HS-27A (cell line): ENCODE measurements at places on chromosomes 7 and 10.

DNA sequence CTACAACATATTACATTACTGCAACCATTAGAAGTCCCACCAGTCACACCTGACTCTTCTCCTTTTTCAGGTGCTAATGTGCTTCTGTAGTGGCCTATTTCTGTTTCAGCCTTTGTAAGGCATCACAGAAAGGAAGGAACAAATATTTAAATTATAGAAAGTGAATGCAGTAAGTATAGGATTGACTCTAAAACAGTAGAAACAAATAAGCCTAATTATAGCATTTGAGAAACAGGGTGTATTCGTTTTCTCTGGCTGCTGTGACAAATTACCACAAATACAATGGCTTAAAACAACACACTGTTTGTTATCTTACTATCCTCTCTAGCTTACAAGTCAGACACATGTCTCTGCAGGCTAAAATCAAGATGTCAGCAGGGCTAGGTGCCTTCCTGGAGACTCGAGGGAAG, 69.4 kb downstream of the CCSER2 start:
- no peak for DNase-seq

- DNase-seq, result peak; percentile 64
Measured at GRCh38 chr10:72567421-72567820, 58.5 kb downstream of the MICU1 start.

DNA sequence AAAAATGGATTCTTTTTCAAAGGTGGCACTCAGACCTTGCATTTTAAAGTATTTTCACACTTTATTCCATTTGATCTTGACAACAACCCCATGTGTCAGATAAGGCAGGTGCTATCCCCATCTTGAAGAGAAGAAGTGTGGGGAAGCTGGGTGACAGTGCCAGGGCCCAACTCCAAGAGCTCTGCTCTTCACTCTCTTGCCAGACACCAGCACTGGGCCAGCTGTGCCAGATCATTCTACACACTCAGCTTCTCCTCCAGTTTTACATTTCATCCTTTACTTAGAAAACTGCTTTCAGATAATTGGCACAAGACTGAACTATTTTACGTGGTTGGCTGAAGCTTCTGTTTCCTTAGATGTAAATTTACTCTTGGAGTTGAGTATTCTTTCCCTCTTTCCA, 64.4 kb downstream of the ENO4 start:
- no peak for DNase-seq

DNA sequence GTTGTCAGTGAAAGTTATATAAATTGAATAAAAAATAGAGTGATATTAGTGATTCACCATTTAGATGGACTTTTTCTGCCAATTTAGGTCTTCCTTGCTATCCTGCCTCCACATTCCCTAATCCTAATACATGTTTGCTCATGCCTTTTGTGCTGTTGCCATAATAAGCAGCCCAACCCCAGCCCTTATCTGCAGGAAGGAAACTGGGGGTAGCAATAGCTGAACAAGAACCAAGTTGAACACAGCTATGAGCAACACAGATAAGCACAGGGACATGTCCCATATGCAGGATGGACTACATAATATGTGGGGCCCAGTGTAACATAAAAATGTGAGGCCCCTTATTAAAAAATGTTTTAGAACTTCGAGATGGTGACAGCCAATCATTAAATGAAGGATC, 91.2 kb upstream of the AHR start:
- no peak for DNase-seq

DNA sequence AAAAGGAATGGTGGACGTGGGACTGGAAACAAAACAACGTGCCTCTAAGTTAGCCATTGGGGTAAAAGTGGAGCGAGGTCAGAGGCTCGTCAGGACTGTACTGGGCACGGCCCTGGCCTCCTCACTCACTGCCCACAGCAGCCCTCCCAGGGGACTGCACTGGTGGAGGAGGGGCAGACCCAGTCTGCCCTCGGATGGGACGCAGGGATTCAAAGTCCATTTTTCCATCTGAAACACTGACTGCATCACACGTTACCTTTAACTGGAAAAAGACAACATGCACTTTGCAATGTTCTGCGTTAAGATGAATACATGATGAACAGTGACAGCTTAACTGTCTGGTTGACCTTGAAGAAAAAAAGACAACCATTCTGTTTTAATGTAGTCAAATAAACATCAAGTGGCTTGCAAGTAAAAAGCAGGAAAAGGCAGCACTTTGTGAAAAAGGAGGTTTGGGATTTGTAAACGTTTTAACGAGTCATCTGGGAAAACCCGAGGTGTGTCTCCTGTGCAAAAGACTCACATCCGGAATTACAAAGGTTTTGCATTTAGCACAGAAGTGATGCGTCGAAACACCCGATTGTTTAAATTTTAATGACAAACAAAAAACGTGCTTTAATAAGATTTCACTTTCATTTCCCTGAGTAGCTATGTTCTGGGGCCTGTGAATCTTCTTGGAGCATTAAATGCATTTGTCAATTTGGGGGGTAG, 18.8 kb downstream of the KLF6 start:
- no peak for DNase-seq

- DNase-seq, result no peak
Measured at GRCh38 chr7:150860978-150861295, 8.6 kb downstream of the AOC1 start.

DNA sequence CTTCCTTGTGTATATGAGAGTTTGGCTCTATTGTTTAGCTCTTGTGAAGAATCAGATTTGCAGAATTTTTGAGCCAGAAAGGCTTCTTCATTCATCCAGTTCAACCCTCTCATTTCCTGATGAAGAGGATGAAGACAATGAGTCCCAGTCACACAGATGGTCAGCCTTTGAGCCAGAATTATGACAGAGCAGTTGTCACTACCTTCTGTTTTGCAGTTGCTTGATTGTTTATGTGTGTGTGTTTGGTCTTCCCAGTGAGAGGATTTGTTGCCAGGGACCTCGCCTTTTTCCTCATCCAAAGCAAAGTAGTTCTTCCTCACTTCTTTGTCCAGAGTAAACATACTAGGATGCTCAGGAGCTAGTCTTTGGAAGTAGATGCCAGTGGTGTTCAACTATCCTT, 15.6 kb downstream of the MDFIC start:
- no peak for DNase-seq

DNA sequence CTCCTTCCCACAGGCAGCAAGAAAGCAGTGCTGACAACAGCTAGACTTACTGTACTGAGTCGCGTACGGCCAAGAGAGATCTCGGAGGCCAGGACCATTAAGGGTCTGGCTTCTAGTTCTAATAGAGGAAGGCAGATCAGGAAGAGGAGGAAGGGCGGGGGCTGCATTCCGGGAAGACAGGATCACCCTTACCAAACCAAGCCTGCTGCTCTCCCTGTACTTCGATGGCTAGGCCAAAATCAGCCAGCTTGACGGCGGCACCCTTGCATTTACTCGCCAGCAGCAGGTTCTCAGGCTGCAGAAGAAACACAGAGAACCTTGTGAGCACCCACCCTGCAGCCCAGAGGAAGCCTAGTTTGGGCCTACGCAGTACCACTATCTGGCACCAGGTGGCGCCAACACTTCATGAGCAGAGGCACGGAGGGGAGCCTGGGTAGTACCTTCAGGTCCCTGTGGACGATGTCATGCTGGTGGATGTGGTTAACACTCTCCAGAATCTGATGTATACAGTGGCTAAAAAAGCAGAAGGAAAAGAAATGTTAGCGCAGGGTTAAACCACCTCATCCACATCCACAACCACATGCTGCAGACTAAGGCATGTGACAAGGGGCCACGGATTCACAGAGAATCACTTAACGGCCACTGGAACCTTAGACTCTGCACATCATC, 25.4 kb downstream of the CAMK2G start:
- peak; percentile 15 for DNase-seq

GRCh38 chr10:27799046-27799445, 53.4 kb upstream of the MKX start:
- no peak for DNase-seq

DNA sequence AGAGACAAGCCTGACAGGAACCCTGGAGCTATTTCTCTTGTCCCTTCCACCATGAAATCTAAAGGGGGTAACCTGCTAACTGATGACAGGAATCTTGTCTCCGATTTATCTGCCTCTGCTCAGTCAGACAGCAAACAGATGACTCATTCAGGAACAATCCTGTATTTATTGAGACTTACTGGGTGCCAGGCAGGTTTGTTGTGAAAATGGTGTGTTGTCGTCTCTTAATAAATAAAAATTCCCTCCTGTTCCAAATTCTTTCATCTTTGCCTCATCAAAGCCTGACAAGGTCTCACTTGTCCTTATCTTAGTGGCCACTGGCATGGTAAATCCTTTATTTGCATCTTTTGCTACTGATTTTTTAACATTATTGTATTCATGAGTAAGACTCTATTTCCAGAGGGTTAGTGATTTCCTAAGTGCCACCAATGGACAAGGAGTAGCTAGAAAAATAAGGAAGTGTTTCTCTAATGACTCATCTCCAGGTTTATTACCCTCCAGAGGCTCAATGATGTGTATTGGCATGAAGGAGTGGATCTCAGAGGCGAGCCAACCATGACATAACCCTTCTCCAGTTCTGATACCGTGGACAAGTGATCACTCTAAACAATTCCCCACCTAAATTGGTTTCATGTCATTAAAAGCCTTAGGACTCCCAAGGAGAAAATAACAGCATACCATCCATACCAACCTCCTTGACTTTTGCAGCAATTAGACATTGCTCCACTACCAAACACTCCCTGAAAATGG, 724.0 kb downstream of the GRID1 start:
- no peak for DNase-seq

DNA sequence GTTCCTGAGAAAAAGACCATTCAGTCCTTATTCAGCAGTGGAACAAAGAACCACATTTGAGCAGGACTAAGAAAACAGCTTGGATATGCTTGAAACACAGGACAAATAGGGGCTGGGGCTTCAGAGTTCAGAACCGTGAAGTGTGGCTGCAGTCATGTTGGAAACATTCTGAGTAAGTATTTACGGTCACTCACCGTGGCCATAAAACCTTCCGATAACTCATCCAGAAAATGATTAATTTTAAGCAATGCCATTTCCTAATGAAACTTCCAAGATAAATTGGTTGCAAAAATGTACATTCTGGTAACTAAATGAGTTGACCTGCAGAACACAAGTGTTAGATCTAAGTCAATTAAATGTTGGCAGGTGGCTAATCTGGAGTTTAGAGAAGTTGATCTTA, 279.2 kb downstream of the CXCL12 start:
- DNase-seq, result no peak

GRCh38 chr10:2979306-2979705, 88.0 kb upstream of the PFKP start:
- no peak for DNase-seq

GRCh38 chr10:84201244-84201606, 6.9 kb downstream of the CDHR1 start:
- DNase-seq, result no peak

DNA sequence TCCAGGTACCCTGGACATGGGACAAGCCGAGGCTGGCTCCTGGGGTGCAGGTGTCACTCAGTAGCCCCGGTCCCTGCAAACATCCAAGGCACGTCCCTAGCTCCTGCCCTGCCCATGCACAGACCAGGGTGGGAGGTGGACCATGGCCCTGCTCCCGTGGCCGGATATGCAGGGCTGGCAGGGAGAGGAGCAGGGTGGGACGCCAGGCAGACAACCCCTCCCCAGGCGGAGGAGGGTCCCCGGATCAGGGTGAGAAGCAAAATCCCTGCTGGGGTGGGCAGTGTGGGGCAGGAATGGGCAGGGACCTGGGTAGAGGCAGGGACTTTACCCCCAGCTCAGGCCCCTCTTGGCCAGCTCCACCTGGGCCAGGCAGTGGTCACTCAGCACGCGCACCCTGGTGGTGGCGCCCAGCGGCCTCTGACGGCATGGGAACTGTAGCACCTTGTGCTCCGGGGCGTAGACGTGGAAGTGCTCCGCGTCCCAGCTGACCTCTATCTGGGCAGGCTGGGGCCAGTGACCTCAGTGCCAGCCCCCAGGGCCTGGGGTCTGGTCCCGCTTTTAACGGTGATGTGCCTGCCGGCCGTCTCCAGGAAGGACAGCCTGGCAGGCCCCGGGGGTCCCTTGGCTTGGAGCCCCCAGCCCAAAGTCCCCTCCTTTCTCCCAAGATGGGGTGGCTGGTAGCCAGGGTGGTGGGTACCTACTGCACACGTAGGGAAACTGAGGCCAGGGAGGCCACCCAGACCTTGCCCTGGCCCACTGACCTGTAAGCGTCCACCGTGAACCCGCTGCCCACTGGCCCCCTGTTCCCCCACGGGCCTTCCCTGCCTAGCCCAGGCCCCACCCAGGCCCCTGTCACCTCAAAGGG, 1.2 kb downstream of the GRIFIN start:
- no peak for DNase-seq

GRCh38 chr10:120980279-120981255, 129.4 kb downstream of the WDR11 start:
- no peak for DNase-seq

GRCh38 chr10:74012480-74012879, 14.6 kb downstream of the VCL start:
- no peak for DNase-seq

- no peak for DNase-seq
Measured at GRCh38 chr7:44305564-44306507, 19.6 kb downstream of the CAMK2B start.

GRCh38 chr7:43306404-43306803, 194.0 kb downstream of the HECW1 start:
- DNase-seq, result no peak

DNA sequence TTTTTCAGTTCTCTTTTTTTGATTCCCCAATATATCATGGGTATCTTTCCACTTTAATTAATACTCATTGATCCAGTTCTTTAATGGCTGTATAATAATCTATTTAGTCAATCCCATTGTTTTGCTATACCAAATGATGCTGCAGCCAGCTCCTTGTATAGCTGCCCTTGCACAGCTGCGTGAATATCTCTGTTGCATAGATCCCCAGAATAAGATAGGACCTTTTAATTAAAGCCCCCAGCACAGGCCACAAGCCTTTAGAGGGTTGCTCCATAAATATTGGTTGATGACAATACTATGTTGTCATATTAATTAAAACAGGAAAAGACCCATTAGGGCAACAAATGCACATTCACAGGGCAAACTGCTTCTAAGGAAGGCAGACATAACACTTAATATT, 57.9 kb downstream of the BUB3 start:
- DNase-seq, result no peak

- no peak for DNase-seq
Measured at GRCh38 chr7:132752431-132752830, 176.2 kb upstream of the PLXNA4 start.

- no peak for DNase-seq
Measured at GRCh38 chr7:92680442-92680841, 90.3 kb upstream of the FAM133B start.

DNA sequence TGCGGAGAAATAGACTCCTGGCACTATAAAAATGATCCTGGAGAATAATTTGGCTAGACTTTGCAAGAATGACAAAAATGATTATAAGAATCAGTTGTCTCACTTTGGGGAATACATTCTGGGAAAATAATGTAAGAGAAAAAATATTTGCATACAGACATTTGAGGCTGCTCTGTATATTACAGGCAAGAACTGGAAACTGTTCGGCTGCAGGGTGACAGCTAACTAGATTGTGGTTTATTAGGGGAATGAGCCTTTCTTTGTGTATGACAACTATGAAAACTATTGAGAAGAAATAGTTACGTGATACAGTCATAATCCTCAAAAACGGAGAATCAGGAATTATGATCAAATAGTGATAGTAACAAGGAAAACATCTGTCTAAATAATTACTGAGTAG, 8.6 kb downstream of the TRIM56 start:
- no peak for DNase-seq

- DNase-seq, result no peak
Measured at GRCh38 chr7:82419200-82419599, 24.4 kb downstream of the CACNA2D1 start.
